Stimulated activated naive CD8-positive, alpha-beta T cell treated with anti-CD3 and anti-CD28 coated beads, Interleukin-15, Interleukin-2, amounts not matched to agents 100 U/mL and 50 U/mL, for 24 hours (primary cell): ENCODE measurements at places on chromosomes 7 and 10.

DNA sequence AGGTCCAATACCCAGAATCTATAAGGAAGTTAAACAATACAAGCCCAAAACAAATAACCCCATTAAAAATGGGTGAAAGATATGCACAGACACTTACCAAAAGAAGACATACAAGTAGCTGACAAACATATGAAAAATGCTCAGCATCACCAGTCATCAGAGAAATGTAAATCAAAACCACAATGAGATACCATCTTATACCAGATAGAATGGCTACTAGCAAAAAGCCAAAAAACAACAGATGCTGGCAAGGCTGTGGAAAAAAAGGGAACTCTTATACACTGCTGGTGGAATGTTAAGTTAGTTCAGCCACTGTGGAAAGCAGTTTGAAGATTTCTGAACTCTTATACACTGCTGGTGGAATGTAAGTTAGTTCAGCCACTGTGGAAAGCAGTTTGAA, 331.1 kb downstream of the KIF20B start:
- DNase-seq: no peak

DNA sequence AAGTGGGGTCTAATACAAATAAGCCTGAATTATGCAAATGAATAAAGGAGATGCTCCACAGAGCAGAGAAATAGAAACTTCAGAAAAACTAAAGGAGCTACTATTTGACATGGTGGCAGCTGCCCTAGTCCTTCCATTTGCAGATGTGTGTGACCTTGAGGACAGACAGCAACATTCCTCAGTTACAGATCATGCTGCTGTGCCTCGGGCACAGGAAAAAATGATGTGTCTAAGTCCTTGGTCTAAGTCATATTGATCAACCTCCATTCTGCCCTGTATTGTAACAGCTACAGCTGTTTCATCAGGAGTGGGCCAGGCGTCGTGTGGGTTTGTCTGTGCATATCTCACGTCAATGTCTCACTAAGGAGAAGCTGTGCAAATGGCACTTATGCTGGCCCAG, 710.4 kb downstream of the TNS3 start:
- no peak for DNase-seq

DNA sequence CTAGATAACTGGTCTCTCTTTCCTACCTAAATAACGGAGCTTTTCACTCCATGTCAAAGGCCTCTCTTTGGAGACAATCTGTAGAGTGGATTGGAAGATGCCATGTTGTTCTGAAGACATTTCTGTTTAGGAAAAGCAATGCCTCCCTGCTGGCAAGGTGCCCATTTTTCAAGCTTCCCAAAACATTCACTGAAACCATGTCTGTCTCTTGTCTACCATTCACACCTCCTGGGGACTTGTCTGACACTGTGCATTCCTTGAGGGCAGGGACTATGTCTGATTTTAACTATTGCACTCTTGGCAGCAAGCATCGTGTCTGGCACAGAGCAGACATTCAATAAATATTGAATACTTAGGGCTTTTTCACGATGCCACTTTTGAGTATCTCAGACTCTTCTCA, 528.9 kb upstream of the NRP1 start:
- no peak for DNase-seq

DNA sequence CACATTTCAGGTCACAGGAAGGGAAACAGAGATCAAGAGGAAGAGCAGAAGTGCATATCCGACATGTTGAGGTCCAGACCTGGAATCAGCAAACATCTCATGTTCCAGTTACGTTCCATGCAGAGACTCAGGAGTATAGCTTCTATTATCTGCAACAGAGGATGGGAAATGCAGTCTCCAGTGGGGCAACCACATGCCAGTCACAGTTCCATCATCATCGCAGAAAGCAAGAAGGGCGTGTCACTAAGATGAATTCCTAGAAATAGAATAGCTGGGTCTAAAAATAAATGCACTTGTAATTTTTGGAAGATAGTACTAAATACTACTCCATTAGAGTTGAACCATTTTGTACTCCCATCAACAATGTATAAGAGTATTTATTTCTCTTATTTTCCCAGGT, 133.2 kb upstream of the MDFIC start:
- DNase-seq: no peak

- no peak for DNase-seq
Observed at GRCh38 chr10:5951167-5951711, 26.1 kb downstream of the IL15RA start.

DNA sequence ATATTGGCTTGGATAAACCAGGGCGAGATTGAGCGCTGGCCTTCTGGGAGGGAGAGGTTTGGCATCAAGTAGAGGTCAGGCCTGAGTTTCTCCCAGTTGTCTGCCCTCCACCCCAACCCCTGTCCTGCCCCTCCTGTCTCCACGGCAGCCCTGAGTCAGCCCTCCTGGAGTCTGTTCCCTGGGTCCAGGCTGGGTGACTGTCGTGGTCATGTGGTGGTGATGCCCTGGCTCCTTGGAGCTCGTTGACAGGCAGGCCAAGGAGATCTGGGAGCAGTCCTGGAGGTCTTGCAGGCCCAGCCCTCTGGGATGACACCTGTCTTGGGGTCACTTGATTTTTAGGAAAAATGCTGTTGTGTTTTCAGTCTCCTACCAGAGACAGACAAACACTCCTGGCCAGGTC, 53.6 kb upstream of the PODXL start:
- no peak for DNase-seq

GRCh38 chr10:103111031-103111917, 81.8 kb downstream of the NT5C2 start:
- DNase-seq: no peak

- no peak for DNase-seq
Observed at GRCh38 chr10:101337836-101338235, 16.1 kb upstream of the BTRC start.

- no peak for DNase-seq
Observed at GRCh38 chr10:101824736-101825135, 6.5 kb upstream of the OGA start.

DNA sequence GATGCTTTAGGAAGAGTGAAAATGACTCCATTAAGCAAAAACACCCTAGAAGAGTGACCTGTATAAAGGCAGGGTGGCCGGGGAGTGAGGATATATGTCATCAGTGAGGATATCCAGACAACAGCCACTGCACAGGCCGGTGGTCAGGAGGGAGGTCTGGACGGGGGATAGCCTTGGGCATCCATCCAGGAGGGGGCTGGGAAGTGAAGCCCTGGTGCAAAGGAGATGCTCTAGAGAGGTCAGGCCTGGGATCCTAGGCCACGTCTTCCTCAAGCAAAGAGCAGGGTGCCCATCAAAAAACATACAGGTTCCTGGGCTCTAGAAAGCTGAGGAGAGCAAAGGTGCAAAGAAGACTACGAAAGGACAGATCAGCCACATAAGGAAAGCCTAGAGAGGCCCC, 25.6 kb downstream of the FAM171A1 start:
- DNase-seq: no peak
